Activated naive CD8-positive, alpha-beta T cell treated with anti-CD3 and anti-CD28 coated beads, Interleukin-2, amount 50 U/mL, for 16 hours (primary cell): ENCODE measurements at places on chromosomes 2 and 18.
A peak's percentile ranks its signal among the peaks of the same experiment; 100 is the strongest.

DNA sequence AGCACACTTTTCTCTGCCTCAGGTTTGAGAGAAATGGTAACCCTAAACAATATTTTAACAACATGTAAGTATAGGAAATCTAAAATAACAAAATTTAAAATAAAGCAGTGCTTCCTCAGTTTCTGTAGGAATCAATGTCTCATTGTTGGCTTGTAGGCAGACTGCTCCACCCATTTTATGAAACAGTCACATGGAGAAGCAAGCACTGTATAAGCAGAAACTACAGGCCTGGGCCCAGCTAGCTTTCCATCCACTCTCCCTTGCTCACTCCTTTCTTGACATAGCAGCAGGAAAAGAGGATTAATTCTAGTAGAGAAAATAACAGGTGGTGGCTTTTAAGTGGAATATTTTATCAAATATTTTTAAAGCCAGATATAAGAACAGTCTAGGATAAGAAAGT lies 97.2 kb downstream of the PLEKHM3 start:
- no peak for DNase-seq

DNA sequence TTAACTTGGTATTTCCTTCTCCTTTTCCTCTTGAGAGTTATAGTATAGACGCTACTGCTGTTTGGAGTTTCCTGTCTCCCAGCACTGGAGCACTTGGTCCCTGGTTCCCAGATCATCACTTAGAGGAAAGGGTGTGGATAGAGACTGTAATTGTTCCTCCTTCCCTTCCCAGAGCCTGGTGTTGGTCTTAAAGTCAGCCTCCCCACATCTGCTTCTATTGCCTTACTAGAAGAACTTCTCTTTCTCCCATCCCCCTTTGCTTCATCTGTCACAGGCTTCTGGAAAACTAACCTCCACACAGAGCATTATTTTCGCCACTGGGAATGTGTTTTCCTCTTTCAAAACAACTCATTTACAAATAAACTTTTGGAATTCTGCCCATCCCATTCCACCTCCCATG lies 131.0 kb downstream of the CCDC85A start:
- no peak for DNase-seq

DNA sequence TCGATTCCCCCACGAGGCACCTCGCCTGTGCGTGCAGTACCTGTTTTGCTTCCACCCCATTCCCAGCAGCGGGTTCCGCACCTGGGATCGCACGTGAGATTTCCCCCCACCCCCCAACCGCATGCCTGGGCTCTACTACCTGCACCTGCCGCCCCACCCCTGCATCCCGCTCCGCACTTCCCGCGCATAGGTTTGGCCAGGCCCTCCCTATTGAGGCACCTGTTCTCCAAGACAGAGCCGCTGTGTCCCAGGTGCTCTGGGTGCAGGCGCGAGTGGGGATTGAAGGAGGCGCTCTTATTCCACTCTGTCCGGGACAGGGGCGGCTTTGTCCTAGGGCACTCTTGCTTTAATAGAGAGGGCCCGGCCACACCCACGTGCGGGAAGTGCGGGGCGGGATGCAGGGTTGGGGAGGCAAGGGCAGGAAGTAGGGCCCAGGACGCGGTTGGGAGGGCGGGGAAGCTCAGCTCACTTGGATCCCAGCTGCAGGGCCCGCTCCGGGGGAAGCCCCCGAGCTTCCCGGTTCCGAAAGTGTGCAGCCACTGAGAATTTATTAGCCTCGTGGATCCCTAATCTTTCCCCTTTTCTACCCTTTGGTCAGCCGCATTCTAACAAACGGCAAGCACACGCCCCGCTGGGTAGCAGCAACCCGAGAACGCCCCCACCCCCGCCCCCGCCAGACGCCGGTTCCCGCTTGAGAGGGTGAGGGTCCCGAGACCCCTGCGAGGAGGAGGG lies 670 bp upstream of the MOCOS start:
- no peak for DNase-seq

- no peak for DNase-seq
Observed at GRCh38 chr2:110931648-110932047, 189.1 kb upstream of the BCL2L11 start.

DNA sequence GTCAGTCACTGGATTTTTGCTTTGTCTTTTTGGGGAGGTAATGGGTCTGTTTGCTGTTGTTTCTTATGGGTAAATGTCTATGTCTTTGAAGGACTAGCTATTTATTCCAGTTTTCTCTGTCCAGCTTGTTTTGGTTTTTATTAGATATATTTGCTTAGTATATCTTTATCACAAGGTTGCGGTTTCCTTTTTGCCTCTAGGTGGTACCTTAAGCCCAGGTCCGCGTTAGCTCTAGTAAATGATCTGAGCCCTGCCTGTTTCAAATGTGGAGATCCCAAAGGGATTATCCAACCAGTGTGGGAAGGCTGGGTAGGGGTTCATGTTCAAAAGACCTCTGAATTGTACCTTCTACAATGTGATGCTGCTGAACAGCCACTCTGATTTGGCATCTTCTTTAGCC lies 114.5 kb downstream of the MYO3B start:
- DNase-seq, result no peak

GRCh38 chr18:140670-141266 lies 17.6 kb upstream of the USP14 start:
- DNase-seq, result no peak

DNA sequence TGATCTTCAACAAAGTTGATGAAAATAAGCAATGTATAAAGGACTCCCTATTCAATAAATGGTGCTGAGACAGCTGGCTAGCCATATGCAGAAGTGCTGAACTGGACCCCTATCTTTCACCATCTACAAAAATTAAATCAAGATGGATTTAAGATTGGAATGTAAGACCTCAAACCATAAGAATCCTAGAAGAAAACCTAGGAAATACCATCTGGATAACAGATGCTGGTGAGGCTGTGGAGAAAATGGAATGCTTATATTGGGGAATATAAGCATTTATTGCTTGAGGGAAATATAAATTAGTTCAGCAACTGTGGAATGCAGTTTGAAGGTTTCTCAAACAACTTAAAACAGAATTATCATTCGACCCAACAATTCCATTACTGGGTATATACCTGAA lies 89.6 kb downstream of the GCA start:
- DNase-seq, result no peak

- DNase-seq, result no peak
Observed at GRCh38 chr2:239878686-239879085, 146.5 kb downstream of the NDUFA10 start.

GRCh38 chr18:22136395-22136794 lies 33.0 kb upstream of the GATA6 start:
- DNase-seq, result no peak

GRCh38 chr2:233934524-233934923 lies 17.4 kb downstream of the TRPM8 start:
- no peak for DNase-seq

- DNase-seq, result no peak
Observed at GRCh38 chr2:241762933-241763369, 13.7 kb upstream of the GAL3ST2 start.

- no peak for DNase-seq
Observed at GRCh38 chr2:65377556-65378192, 54.7 kb downstream of the SPRED2 start.

GRCh38 chr2:24204505-24204904 lies 29.7 kb downstream of the FAM228A start:
- no peak for DNase-seq

GRCh38 chr2:145041706-145042105 lies 521.8 kb upstream of the ZEB2 start:
- DNase-seq, result no peak

GRCh38 chr2:150911766-150912280 lies 349.8 kb downstream of the RBM43 start:
- no peak for DNase-seq

DNA sequence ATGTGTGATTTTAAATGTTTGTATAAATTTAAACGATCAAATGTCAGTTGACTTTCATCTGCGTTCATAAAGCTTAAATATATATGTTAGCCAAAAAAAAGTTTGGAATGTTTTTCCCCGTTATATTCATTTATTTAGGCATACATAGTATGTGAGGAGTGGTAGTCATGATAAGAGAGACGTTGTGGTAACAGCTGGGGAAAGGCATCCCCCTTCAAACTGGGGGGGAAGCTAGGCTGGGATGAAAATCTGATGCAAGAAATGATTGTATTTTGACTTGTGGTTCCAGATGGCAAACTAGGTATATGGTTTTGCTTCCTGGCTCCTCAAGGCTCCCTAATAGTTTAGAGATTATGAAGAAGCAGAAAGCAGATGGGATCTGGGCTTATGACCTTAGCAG lies 30.1 kb downstream of the ITGA6 start:
- DNase-seq, result no peak

DNA sequence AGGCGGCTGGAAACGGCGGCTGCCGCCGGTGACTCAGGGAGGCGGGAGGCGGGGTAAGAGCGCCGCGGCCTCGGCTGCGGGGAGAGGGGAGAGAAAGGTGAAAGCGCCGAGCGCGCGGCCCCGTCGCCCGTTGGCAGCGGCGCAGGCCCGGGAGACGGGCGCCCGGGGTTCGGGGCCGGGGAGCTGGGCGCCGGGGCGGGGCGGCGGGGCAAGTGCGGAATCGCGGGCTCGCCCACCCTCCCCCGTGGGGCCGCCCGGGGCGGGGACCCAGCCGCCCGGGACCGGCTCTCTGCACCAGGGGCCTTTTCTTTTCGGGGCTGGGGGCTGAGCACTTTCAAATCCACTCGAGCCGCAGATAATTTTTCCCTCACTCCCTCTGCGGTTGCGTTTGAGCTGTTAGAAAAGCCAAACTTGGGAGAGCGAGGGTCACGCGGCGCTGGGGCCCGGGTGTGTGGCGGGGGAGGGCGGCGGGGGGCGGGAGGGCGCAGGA lies 266 bp downstream of the KDM3A start:
- no peak for DNase-seq

- no peak for DNase-seq
Observed at GRCh38 chr2:20185176-20186022, 39.5 kb downstream of the SDC1 start.

- no peak for DNase-seq
Observed at GRCh38 chr2:131050896-131051295, 42.4 kb downstream of the FAM168B start.

GRCh38 chr2:240248721-240249422 lies 108.4 kb upstream of the OTOS start:
- DNase-seq, result no peak

GRCh38 chr2:231411831-231412617 lies 16.5 kb downstream of the B3GNT7 start:
- peak; percentile 38 for DNase-seq

DNA sequence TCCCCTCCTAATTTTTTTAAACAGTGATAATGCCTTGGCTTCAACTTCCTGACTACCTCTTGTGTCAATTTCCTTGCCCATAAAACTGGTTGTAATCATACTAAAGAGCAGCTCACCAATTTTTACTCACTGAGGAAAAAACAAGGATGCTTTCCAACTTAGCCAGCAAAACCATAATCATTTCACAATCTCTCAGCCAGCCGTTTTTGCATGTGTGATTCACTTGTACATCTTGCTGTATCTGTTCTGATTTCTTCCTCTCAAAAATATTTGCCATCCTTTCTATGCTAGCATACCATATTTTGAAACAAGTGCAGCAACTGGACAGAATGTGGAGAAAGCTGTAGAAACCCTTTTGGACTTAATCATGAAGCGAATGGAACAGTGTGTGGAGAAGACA lies 60.7 kb downstream of the RAB27B start:
- no peak for DNase-seq

GRCh38 chr18:76405681-76406356 lies 89.2 kb downstream of the ZNF516 start:
- peak; percentile 51 for DNase-seq

- no peak for DNase-seq
Observed at GRCh38 chr2:112686348-112687217, 34.2 kb upstream of the NT5DC4 start.

GRCh38 chr2:219171231-219171651 lies 1.4 kb upstream of the SLC23A3 start:
- DNase-seq, result no peak

DNA sequence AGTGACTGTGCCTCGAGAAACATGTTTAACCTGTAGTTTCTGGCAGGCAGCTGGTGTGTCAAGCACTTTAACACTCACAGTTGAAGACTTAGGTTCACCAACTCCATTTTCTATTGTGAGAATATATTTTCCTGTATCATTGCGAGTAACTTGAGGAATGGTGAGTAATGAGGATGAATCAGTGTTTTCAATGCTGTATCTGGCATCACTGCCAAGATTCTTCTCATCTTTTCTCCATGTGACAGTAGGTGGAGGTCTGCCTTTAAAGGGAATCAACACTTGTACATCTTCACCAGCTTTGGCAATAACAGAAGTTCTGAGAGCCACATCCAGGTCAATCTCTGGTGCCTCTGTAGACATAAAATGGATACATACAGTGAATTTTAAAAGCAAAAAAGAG lies 72.8 kb downstream of the PLEKHA3 start:
- no peak for DNase-seq

DNA sequence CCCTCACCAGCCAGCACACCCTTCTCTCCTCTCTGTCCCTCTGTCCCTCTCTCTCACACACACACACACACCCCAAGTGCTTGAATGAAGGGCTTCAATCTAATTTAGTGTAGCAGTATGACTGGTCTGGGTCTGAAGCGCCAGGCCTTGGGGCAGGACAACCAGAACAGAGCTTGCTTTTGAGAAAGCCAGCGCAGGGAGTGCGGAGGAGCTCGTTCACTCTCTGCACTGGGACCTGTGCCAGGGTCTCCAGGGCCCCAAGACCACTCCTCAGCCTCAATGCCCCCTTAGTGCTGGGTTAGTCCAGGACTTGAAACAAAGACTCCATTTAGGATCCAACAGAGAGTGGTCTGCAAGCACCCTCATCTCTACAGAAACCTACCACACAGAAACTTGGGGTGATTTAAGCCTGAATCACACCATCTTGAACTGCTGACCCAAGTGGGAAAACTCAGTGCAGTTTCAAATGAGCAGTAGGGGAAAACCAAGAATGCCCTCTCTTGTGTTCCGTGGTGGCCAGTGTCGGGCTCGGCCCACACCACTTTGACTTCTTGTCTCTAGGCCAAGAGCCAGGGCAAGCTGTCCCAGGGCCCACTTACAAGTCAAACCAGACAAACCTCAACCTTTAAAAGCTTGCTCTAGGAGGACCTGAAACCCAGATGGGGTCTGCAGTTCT lies 66.6 kb upstream of the WIPF1 start:
- DNase-seq, result no peak

DNA sequence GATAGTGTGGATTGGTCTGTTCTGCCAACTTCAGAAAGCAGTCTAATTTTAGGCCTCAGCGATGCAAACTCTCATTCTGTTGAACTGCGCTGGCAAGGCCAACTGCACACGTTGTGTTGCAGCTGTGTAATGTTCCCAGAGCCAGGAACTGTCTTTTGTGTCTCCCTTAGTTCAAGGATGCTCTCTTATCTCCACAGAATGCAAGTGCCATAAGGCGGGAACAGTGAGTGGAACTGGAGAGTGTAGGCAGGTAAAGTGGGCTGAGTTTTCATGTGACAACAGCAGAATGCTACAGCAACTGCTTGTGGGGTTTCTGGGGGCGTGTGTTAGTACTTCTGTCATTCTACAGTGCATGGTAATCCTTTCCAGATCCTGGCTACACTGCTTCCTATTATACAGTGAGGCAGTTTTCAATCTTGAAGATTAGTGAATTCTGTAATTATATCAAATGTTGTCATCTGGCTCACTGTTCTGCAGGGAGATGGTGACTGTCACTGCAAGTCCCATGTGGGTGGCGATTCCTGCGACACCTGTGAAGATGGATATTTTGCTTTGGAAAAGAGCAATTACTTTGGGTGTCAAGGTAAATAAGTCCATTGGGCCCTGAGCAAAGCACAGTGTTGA lies 125.8 kb downstream of the LAMA3 start:
- no peak for DNase-seq

- DNase-seq, result no peak
Observed at GRCh38 chr18:38221476-38222100, 656.0 kb upstream of the CELF4 start.
